Karpas-422 (cell line): ENCODE measurements at places on chromosomes 11 and 22. TPM values are rescaled to one million over a fixed set of nuclear protein-coding genes. Genes with fewer than 3 reads are reported as not detected.

FBXO3 gene
- total RNA-seq, result 12.9 and 42.0 TPM in 2 replicates

CARD10 gene
- not detected in 2 replicates for total RNA-seq

GGTLC3 gene
- not detected in 2 replicates for total RNA-seq

OR52I1 gene
- not detected in 2 replicates for total RNA-seq

DNA sequence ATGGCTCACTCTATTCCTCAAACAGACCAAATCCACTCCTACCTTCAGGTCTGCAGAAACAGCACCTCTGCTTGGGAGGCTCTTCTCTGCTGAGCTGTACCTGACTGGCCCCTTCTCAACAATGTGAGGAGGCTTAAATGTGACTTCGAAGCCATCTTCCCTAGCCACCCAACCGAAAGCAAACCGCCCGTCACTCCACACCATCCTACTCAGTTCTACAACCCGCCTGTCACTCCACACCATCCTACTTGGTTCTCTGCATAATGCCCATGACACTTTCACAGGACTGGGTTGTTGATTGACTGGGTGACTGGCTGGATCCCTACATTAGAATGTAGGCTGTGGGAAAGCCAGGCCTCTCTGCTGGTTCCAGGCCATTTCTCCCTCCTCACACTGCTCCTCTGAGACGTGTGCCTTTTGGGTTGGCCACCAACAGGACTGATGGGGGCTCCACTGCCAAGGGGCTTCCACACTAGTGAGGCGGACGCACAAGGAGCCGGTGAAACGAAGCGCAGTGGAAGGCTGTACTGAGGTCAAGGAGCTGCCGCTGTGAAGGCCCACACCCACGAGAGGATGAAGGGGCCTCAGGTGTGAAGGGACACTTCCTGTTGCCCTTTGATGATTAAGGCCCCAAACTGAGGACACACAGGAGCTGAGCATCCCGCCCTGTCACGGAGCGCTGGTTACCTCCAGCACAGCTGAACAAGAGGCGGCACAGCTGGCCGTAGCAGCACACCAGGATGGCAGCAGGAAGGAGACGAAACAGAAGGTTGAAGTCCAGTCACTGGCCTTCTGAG lies 47.5 kb upstream of the SPATA19 start:
- H3K36me3 ChIP-seq, result no peaks in the 10 kb centered on the region
- DNase-seq, result no peak
- H3K4me1 ChIP-seq, result no peaks in the 10 kb centered on the region
- H3K27me3 ChIP-seq, result no peaks in the 10 kb centered on the region
- H3K27ac ChIP-seq, result no peak overlapping the region

GRCh38 chr11:87281496-87281895 lies 243.8 kb downstream of the TMEM135 start:
- no peak overlapping the region for H3K27ac ChIP-seq
- no peaks in the 10 kb centered on the region for H3K27me3 ChIP-seq
- peaks cover 11% of the 10 kb centered on the region for H3K4me1 ChIP-seq
- peak; percentile 60 for DNase-seq
- no peak overlapping the region for H3K4me3 ChIP-seq

- no peak for DNase-seq
- H3K27me3 ChIP-seq, result no peaks in the 10 kb centered on the region
- no peaks in the 10 kb centered on the region for H3K36me3 ChIP-seq
- H3K27ac ChIP-seq, result no peak overlapping the region
- no peak overlapping the region for H3K4me3 ChIP-seq
Observed at GRCh38 chr11:2214527-2215229, 43.1 kb upstream of the TH start.

GRCh38 chr11:76592961-76593360 lies 77.6 kb downstream of the LRRC32 start:
- peaks cover 12% of the 10 kb centered on the region for H3K4me1 ChIP-seq
- no peak overlapping the region for H3K4me3 ChIP-seq
- H3K27me3 ChIP-seq, result no peaks in the 10 kb centered on the region
- no peak overlapping the region for H3K27ac ChIP-seq
- no peaks in the 10 kb centered on the region for H3K36me3 ChIP-seq

DNA sequence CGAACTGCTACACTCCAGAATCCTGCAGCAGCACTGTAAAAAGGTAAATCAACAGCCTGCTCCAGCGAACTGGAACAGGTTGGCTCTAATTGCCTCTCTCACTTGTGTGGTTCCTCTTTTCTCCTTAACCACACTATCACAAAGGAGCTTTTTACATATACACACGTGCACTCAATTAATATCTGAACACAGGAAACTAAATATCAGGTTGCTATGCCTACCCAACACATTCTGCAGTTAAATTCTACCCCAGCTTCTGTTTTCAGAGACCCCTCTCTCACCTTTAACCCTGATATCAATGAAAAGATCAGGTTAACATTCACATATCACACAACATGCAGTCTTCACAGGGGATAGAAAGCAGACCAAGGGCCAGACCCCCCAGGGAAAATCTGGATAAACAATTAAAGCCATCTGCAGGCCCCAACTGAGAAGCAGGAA lies 11.0 kb downstream of the RBFOX2 start:
- peaks cover 76% of the 10 kb centered on the region for H3K4me1 ChIP-seq
- no peaks in the 10 kb centered on the region for H3K36me3 ChIP-seq
- peak overlapping the region; percentile 98 for H3K27ac ChIP-seq
- peak; percentile 96 for DNase-seq

GRCh38 chr11:75394085-75394840 lies 5.1 kb upstream of the RPS3 start:
- DNase-seq, result no peak
- no peaks in the 10 kb centered on the region for H3K27me3 ChIP-seq
- H3K36me3 ChIP-seq, result no peaks in the 10 kb centered on the region
- H3K27ac ChIP-seq, result no peak overlapping the region

- no peaks in the 10 kb centered on the region for H3K36me3 ChIP-seq
- no peak overlapping the region for H3K4me3 ChIP-seq
- DNase-seq, result no peak
- no peaks in the 10 kb centered on the region for H3K27me3 ChIP-seq
- no peak overlapping the region for H3K27ac ChIP-seq
Observed at GRCh38 chr11:12280838-12281565, 96.4 kb upstream of the PARVA start.

GRCh38 chr11:118910309-118911112 lies 15.2 kb downstream of the BCL9L start:
- H3K4me1 ChIP-seq, result peaks cover 29% of the 10 kb centered on the region
- DNase-seq, result no peak
- no peaks in the 10 kb centered on the region for H3K27me3 ChIP-seq
- H3K4me3 ChIP-seq, result no peak overlapping the region
- H3K36me3 ChIP-seq, result no peaks in the 10 kb centered on the region

DNA sequence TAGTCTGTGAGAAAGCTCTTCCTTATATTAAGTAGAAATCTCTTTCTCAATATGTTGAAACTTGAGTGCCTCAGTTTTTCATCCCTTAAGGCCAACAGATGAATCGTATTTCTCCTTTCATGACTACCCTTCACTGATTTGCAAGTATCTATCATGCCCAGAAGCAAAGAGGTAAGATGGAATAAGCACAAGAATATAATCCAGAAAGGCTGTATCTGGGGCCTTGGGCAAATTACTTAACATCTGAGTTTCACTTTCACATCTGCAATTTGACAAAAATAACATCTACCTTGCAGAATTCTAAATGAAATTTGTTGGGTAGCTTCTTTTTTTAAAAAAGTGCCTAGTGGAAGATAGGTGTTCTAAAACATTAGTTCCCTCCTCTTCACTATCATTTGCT lies 552.4 kb upstream of the ANO5 start:
- H3K27me3 ChIP-seq, result no peaks in the 10 kb centered on the region
- peak overlapping the region; percentile 99 for H3K27ac ChIP-seq
- peaks cover 61% of the 10 kb centered on the region for H3K4me1 ChIP-seq

- H3K4me3 ChIP-seq, result no peak overlapping the region
- DNase-seq, result no peak
- peak overlapping the region; percentile 60 for H3K27ac ChIP-seq
- no peaks in the 10 kb centered on the region for H3K27me3 ChIP-seq
- H3K36me3 ChIP-seq, result peaks cover 44% of the 10 kb centered on the region
Observed at GRCh38 chr11:72998676-72999075, 143.4 kb downstream of the FCHSD2 start.
